ENCODE measurements at places on chromosomes 3 and 15.

DNA sequence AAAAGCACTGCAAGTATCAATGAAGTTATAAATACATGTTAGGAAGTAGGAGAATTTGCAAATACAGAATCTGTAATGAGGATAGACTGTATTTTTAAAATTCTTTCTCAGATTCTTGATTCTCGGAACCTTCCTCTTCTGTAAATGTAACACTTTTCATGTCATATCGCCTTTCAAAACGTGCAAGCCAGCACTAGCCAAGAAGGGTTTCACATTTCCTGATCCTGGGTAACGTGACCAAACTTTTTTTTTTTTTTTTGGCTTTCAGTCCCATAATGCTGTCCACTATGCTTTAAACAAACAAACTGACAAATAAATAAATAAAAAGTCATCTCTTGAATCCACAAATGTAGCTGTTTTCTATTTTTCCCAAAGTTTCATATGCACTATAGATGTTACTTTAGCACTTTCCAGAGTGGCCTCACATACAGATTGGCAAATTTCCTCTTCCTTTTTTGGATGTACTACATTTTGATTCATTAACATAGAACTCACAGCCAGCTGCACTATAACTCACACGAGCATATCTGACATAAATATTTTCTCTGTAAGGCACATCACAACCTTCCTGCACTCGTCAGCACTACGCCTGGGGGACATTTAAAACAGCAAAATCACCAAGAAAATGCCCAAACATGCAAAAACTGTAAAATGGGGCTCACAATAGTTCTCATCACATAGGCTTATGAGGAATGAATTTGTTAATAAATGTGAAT, 208.1 kb downstream of the OSBPL10 start:
- DNase-seq: no peak

DNA sequence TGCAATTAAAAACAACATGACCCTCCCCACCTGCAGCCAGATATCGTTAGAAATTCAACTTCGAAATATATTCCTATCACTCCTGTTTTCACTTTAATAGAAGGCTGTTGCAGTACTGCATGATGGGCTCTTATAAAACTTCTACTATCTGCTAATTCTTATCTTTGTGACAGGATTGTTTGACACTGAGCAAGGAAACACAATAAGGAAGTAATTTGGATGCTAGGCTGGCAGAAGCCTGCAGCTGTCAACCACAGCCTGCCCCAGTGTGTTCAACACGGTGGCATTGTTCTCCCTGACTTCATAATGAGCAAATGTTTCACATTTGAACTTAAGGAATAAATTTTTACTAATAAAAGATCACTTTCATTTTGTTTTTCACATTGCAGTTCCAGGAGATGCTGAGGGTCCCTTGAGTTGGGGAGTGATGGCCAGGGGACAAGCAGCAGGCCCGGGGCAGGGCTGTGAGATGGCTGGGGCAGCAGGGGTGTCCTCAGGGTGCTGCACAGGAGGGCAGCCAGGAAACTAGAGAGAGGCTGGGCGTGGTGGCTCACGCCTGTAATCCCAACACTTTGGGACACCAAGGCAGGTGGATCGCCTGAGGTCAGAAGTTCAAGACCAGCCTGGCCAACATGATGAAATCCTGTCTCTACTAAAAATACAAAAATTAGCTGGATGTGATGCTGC, 64.8 kb upstream of the SEC61A1 start:
- DNase-seq: no peak

DNA sequence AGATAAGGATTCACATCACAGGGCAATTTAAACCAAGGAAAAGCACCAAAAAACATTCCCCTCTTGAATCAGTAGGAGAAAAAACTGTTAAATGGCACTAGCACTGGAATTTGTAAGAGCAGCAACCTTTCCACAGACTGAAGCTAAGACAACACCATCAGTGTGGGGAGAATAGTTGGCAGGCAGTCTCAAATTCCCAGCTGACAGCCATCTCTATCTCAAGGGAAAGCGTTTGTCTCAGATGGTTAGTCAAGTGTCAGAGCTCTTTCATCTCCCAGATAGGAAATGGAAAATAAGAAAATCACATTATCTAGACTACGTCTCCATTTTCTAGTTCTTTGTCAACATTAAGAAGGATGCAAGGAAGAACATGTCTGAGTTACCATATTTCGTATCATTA, 228.7 kb downstream of the WDR72 start:
- DNase-seq: no peak

GRCh38 chr3:58723173-58723572, 56.6 kb upstream of the FAM3D start:
- no peak for DNase-seq

DNA sequence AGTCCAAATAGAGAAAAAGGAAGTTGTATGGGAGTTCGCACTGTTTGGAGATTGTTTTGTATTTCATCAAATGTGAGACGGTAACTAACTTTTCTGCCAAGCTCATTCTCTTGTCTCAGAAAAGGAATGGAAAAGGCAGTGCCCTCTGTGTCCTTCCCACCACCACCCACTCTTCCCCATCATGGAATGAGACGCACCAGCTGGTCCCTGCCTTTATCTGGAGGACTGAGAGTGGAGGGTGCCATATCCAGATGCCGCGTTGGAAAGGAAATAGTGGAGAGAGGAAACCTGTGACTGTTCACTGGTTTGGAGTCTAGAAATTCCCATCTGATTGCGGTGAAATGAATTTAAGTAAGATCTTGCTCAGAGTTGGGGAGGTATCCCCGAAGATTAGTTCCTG, 3.7 kb upstream of the CCK start:
- DNase-seq: no peak

DNA sequence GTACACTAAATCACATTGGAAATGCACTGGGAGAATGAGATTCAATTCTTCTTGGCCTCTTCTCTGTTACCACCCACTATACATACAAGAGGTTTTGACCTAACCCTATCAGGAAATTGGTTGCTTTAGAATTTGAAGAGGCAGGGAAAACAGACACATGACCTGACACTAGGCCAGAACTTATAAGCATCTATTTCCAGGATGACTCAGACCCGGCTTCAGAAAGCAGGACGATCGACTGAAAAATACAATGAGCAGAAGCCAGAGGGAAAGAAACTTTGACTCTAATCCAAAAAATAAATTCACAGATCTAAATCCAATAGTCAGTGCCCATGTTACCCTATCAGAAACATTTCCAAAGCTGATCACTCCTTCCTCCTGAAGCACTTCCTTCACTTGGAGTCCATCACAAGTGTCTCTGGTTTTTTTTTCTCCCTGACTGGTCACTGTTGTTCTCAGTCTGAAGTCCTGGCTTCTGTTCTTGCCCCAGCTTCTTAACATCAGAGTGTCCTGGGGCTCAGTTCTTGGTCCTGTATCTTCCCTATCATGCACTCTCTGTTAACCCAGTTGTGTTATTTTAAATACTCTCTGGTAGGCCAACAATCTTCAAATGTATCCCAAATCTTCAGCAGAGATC, 133.6 kb downstream of the P2RY1 start:
- peak; percentile 4 for DNase-seq

DNA sequence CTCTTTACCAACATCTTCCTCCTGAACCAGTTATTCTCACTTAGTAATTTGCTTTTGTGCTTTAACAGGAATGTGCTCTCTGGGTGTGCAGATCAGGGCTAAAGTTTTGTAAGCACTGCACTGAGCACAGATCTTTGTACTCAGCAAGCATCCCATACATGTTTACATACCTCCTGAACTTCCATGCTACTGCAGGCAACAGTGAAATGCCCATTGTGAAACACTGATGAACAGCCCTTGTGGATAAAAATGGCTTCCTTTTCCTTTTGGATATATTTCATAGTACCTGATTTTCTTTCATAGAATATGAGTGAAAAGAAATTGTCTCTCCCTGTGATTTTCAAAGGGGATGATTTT, 855.9 kb downstream of the MCTP2 start:
- DNase-seq: no peak

DNA sequence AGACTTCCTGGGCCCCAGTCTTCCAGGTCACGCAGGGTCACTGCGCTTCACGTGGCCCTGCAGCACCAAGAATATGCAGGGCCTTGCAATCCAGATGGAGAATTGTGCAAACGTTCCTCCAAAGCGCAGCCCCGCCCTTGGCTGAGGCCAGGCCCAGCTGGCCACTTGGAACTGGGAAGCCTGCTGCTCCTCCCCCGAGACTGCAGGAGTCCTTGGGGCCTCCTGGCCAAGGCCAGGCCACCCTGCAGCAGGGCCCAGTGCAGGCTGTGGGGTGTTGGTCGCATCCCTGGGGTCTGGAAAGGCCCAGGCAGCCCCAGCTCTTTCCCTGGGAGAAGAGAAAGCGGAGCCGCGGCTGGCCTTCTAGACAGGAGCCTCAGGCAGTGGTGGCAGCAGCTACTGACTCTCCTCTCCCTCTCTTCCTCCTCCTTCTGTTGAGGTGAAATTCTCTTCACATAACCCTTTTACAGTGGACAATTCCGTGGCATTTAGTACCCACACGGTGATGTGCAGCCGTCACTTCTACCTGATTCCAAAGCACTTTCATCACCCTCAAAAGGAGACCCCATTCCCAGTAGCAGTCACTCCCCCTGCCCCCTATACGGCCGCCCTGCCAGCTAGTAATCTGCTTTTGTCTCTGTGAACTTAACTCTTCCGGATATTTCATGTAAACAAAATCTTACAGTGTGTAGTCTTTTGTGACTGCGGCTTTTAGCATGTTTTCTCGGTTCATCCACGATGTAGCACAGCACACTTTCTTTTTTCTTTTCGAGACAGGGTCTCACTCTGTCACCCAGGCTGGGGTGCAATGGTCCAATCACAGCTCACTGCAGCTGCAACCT, 103.9 kb downstream of the TMEM266 start:
- DNase-seq: peak; percentile 25

- no peak for DNase-seq
Observed at GRCh38 chr3:139103484-139103883, 58.8 kb upstream of the PRR23C start.

DNA sequence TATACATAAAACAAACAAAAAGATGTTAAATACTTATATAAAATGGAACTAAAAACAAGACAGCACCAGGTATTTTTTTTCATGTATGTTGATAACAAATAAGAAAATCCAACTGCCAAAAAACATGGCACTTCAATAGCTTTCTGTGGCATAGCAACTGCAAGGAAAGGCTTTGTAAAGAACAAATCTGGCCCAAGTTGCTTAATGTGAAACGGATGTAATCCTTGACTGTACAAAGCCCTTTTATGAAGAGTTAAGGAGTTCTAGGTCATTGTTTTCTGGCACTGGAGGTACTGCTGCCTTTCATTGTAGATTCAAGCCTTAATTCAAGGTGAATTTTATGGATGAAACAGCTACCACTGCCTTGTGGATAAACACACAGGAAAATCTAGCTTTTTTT, 68.8 kb upstream of the SLC12A8 start:
- DNase-seq: no peak

- no peak for DNase-seq
Observed at GRCh38 chr15:62067448-62068044, 769 bp downstream of the C2CD4A start.

- no peak for DNase-seq
Observed at GRCh38 chr15:101803676-101804075, 367 bp downstream of the OR4F6 start.

DNA sequence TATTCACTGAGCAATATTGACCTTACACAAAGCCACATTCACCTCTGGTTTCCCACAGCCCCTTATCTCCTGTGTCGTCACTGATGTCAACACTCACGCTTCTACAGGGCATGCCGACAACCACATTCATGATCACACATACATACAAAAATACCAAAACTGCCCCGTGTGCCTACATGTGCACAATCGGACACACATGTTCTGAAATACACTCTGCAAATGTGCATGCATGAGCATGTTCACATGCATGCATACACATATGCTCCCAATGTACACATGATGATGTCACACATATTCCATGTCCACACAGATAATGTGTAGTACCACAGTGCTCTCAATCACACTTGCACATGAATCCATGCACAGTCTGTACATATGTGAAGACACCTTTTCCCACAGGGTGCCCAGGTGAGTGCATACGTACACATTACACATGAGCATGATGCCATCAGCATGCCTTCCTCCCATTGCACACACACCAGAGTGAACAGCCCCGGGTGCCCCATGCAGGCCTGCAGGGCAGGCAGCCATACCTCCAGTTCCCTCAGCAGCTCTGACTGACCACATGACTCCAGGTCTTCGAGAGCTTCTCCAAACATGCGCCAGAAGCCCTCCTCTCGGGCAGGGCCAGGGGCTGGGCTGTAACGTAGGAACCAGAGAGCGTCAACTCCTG, 37.0 kb downstream of the GRIP2 start:
- no peak for DNase-seq

DNA sequence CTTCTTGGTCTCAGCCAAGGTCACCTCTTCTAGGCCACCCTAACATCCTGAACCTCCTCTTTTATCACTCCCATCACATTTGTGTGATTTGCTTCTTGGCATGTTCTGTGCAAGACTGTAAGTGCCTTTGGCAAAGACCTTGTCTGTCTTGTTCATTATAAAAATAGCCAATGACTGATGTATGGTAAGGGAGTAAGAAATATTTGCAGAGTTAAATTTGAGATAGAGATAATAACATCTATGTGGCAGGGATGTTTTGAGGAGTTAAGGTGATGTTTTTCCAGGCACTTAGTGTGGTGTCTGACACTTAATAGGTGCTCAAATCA, 202.3 kb downstream of the CADPS start:
- DNase-seq: no peak

- DNase-seq: no peak
Observed at GRCh38 chr3:127720161-127720823, 47.5 kb downstream of the ABTB1 start.

All from fibroblast of skin of right quadriceps (primary cell).